Lung microvascular endothelial cell (primary cell): ENCODE measurements at places on chromosomes 5 and 9. TPM values are rescaled to one million over a fixed set of nuclear protein-coding genes. Genes with fewer than 3 reads are reported as not detected.

- DNase-seq, result no peak
These were observed 12.8 kb downstream of the C5orf63 start for GRCh38 chr5:127060470-127060985.

Gene SLC22A4
- 2.4 and 4.4 TPM in 2 replicates for total RNA-seq

Gene SIT1
- total RNA-seq, result not detected in 2 replicates

- DNase-seq, result no peak
These were observed 64.6 kb upstream of the SIMC1 start for GRCh38 chr5:176173647-176174046.

DNA sequence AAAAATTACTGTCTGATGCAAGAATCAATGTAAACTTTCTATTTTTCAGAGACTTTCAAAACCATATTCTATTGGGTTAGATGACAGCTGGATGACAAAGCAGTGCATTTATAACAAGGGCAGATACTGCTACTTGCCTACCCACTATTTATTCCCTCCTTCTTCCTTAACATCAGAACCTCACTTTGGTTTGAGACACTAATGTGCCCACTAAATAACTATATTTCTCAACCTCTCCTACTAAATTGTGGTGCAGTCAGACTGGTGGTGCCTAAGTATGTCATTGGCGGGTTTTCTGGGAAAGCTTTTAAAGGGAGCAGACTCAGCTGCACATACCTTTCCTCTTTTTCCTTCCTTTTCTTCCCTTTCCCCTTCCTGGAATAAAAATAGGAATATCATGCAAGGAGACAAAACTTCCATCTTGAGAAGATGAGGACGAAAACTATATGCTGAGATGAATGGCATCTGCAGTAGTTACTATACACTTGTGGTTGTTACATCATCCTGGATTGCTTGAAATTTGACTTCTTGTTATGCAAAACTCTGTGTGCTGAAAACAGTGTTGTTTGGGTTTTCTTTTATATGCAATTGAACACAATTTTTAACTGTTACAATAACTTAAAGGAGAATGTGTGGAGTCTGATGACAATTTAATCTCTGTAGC, 43.8 kb downstream of the PRR16 start:
- DNase-seq, result no peak

DNA sequence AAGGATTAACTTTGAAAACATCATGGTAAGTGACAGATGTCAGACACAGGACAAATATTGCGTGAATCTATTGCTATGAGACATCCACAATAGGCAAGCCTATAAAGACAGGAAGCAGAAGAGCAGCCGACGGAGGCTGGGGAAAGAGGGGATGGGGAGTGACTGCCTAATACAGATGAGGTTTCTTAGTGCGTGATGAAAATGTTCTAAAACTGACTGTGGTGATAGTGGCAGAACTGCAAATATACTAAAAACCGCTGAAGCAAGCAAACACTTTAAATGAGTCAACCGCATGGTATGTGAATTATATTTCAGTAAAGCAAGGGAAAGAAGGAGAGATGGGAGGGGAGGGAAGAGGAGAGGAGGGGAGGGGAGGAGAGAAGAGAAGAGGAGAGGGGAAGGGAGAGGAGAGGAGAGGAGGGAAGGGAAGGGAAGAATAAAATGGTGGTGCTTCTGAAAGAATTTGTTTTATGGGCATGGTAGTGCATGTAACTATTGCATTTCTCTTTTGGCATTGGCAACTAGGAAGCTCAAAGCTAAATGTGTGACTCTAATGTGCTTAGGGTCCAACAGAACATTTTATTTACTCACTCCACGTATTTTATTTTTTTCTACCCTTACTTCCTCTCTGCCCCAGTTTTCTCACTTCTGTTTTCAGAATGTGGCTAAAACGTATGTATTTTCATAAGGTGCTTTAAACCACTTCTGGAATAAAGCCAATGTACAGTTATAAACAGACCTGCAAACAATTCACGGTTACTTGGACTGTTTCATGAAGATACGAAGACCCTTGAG, 21.3 kb downstream of the AKNA start:
- no peak for DNase-seq

DNA sequence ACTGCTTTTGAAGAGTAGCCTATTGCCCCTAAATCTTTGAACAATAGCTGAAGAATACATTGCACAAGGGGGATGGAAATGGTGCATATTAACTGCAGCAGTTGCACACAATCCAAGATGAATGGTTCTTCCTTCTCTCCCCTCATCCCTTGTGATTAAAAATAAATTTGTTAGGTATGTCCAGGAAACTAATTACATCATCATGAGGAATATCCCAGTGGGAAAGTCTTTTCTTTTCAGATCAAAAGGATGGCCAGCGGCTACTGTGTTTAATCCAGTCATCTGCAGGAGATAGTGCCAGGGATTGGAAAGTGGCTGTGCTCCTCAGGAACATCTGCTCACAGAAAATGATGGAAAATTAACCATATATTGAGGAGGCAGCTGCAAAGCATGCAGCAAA, 508.4 kb upstream of the SEMA6A start:
- no peak for DNase-seq

GRCh38 chr9:12697719-12698118, 4.5 kb downstream of the TYRP1 start:
- DNase-seq, result peak; percentile 57

- DNase-seq, result no peak
These were observed 43.5 kb downstream of the NAA35 start for GRCh38 chr9:85984457-85984856.

Gene LRRC19
- total RNA-seq, result not detected in 2 replicates

DNA sequence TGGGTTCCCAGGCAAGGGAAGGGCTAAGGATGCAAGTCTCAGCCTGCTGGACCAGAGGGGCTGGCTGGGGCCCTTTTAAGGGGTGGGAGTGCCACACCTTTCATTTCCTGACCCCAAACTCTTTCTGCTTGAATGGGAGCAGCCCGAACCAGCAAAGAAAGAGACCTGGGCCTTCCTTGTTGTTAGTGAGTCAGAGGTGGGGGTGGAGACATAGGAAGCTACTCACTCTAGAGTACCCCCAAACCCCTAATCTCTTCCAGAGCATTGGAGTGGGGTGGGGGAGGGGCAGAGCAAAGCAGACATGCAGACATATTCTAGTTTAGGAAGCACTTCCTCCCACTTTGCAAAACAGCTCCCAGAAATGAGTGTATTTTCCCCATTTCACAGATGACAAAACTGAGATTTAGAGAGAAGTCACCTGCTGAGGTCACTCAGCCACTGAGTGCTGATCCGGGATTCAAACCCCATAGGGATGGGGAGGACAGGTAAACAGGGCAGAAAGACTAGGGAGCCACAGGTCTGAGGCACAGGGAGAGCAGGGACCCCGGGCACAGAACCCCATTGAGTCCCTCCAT, 6.0 kb upstream of the AQP3 start:
- DNase-seq, result no peak

- DNase-seq, result no peak
These were observed 235.7 kb downstream of the CDK5RAP2 start for GRCh38 chr9:120344230-120344629.

DNA sequence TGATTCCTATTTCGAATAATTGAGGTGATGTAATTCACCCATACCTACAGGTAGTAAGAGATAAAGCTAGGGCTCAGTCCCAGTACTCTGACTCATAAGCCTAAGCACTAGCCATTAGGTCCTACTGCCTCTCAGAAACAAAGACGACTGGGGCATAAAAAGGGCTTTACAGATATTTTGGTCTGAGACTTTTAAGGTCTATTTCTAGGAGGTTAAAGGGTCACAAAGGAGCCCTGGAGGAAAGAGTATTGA, 69.8 kb downstream of the SGCD start:
- DNase-seq, result no peak

Gene SVEP1
- total RNA-seq, result under 0.01 TPM in 2 replicates

Gene CDC42SE2
- total RNA-seq, result 41.6 and 57.9 TPM in 2 replicates

Gene ZNF354C
- 5.0 and 6.1 TPM in 2 replicates for total RNA-seq
